ENCODE measurements at places on chromosomes 2 and 18.

DNA sequence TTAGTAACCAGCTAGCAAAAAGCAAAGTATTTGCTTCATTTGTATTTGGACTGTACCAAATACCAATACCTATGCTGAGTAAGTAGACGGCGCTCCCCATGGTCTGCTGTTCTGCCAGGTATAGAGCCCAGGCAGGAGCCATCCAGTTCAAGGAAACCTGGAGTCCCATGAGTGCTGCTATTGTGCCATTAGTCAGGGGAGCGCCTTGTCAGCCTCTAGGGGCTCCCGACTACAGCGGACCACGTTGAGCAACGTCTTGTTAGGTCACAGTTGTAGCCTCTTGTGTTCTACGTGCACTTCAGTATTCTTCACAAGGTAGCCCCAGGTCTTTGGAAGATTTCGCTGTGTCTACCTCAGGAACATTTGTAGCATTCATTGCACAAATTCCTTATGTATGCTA is 21.6 kb upstream of the SLC9A2 start:
- DNase-seq, result no peak

- no peak for DNase-seq
Observed at GRCh38 chr2:172280571-172281361, 146.6 kb upstream of the ITGA6 start.

- no peak for DNase-seq
Observed at GRCh38 chr2:24411488-24412151, 51.3 kb upstream of the ITSN2 start.

- no peak for DNase-seq
Observed at GRCh38 chr2:189579585-189580186, 900 bp downstream of the SLC40A1 start.

DNA sequence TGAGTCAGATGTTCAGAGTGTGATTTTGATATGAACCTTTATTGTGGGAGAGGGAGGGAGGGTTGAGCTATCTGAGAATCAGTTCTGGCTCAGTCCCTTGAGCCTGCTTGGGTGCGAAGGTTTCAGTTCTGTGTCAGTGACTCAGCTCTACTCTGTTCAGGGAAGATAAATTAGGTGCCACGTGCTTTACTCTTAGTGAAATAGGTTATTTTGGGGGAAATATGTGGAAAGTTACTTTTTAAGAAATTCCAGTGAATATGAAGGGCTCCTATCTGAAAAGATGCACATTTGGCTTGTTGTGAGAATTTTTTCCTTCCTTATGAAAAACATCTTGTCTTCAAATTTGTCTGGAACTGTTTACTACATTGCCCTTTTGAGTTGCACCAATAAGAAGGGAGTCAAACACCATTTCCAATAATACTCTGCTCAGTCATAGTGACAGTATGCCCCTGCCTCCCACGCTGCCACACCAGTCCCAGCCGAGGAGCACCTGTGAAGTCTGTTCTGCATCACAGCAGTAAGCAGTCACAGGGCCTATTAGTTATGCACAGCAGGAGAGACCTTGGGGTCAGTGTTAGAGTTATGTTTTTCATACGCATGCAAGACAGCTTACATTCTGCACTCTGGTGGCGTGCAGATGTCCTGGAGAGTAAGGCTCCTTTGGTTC is 32.8 kb upstream of the DNAH7 start:
- DNase-seq, result no peak

DNA sequence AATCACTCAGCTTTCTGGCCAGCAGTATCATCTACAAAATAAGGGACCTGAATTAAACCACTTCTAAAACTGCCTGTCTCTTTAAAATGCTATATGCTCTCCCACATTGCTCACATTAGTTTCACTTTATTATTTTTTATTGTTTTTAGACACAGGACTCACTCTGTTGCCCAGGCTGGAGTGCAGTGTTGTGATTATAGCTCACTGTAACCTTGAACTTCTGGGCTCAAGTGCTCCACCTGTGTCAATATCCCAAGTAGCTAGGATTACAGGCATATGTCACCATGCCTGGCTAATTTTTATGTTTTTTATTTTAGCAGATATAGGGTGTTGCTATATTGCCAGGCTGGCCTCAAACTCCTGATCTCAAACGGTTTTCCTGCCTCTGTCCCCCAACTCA is 591.3 kb upstream of the ZNF804A start:
- no peak for DNase-seq

GRCh38 chr2:182891611-182892010 is 25.2 kb upstream of the FRZB start:
- no peak for DNase-seq

All from HAP-1 (cell line).